IMR-90 (cell line): ENCODE measurements at places on chromosomes 3 and 15. TPM values are rescaled to one million over a fixed set of nuclear protein-coding genes. Genes with fewer than 3 reads are reported as not detected.

DNA sequence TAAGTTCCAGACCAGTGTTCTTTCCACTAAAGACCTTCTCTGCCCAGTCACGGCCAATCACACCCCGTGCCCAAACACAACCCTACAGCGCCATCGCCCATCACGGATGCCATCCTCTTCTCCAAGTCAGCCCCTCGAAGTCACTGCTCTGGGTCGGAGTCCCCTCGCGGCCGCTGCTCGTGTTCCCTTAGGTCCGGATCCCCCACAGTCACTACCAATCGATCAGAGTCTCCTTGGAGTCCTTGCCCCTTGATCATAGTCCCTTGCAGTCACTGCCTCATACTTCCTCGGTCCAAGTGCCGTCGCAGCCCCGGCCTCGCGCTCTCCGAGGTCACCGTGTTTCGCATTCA, 461 bp downstream of the PCYT1A start:
- H3K36me3 ChIP-seq, result no peaks in the 10 kb centered on the region
- peak overlapping the region; percentile 86 for H3K27ac ChIP-seq
- DNase-seq, result no peak
- H3K4me3 ChIP-seq, result peak overlapping the region; percentile 92
- H3K27me3 ChIP-seq, result no peaks in the 10 kb centered on the region

DNA sequence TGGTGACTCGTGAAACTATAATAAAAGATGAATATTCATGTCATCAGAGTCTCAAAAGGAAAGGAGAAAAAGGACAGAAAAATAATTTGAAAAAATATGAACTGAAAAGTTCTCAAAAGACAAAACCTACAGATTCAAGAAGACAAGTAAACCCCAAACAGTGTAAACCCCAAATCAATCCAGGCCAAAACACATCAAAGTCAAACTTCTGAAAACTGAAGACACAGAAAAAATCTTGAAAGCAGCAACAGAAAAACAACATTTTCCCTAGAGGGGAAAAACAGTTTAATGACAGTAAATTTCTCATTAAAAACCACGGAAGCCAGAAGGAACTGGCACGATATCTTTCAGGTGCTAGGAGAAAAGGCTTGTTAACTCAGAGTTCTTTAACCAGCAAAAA, 143.8 kb downstream of the PEAK1 start:
- H3K36me3 ChIP-seq, result peaks cover 10% of the 10 kb centered on the region
- DNase-seq, result no peak
- no peaks in the 10 kb centered on the region for H3K4me1 ChIP-seq
- H3K27ac ChIP-seq, result no peak overlapping the region
- no peaks in the 10 kb centered on the region for H3K27me3 ChIP-seq
- H3K4me3 ChIP-seq, result no peak overlapping the region

- H3K36me3 ChIP-seq, result peaks cover 15% of the 10 kb centered on the region
- no peak overlapping the region for H3K27ac ChIP-seq
- no peaks in the 10 kb centered on the region; the same call in 1 of the 2 replicates for H3K4me1 ChIP-seq
- no peaks in the 10 kb centered on the region for H3K27me3 ChIP-seq
- no peak overlapping the region for H3K4me3 ChIP-seq
These were observed 36.4 kb downstream of the RIOX2 start for GRCh38 chr3:97935842-97936241.

- no peak for DNase-seq
- no peaks in the 10 kb centered on the region for H3K36me3 ChIP-seq
- no peak overlapping the region for H3K27ac ChIP-seq
- H3K27me3 ChIP-seq, result peaks cover 15% of the 10 kb centered on the region
- no peaks in the 10 kb centered on the region for H3K4me1 ChIP-seq
- H3K4me3 ChIP-seq, result no peak overlapping the region
These were observed 7.9 kb upstream of the GP9 start for GRCh38 chr3:129052675-129053074.

DNA sequence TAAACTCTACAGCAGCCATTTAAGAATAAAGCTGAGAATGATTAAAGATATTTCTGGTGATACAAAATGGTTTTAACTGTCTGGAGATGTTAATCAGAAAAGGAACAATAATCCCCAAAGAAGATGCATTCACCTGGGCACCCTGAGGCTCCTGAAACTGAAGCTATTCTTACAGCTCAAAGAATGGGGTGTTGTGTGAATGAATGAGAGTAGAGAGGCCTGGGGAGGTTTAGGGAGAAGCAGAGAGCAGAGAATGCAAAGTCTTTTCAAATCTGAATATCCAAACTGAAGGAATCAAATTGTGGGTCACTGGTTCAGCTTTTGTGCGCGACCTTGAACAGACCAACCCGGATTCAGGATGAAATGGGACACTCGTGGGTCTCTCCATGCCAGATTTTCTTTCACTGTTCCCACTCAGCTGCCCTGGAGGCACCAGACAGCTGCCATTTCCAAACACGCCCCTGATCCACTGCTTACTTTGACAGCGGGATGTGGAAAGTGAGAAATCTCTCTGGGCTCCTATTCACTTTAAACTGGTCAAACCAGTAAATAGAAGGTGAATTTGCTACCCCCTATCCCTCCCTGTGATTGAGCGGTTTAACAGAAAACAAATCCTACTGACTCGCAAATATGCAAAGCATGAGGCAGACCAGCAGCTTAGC, 485.5 kb upstream of the THBS1 start:
- no peak for DNase-seq
- no peaks in the 10 kb centered on the region for H3K36me3 ChIP-seq
- H3K4me1 ChIP-seq, result peaks cover 12% of the 10 kb centered on the region
- no peak overlapping the region for H3K4me3 ChIP-seq
- peak overlapping the region; percentile 57 for H3K27ac ChIP-seq

DNA sequence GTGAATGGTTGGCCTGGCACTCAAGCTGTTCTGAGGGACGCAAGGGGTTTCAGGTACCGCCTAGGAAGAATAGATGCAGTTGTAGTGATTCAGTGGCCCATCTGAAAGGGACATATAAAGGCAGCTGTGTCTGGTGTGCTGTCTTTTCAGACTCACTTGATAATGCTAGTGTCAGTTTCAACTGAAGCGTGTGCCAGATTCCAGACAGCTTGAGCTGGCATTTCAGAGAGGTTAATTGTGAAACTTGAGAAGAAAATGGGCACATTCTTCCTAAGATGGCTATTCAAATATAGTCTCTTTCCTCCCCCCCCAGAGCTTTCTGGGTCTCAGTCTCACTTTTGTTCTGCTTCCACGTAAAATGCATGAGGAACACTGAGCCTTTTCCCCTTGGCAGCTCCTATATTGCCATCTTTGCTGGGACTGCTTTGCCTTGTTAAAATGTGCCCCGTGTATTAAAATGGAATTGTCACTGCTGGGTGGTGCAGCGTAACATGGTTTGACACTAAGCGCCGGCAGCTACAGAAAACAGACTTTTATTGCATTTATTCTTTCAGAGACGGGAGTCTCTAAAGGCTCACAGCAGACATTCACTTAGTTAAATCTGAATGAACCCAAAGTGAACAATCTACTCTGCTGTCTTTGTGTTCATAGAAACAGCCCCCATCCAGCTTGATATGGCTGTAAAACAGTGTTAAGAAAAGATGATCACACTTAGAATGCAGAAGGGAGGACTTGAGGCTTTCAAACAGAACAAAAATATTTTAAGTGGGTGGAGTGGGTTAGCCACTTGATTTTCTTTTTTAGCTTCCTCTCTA, 478.7 kb downstream of the RBMS3 start:
- H3K4me3 ChIP-seq, result no peak overlapping the region
- H3K4me1 ChIP-seq, result peaks cover 21% of the 10 kb centered on the region
- H3K27ac ChIP-seq, result peak overlapping the region; percentile 65
- H3K36me3 ChIP-seq, result no peaks in the 10 kb centered on the region

DNA sequence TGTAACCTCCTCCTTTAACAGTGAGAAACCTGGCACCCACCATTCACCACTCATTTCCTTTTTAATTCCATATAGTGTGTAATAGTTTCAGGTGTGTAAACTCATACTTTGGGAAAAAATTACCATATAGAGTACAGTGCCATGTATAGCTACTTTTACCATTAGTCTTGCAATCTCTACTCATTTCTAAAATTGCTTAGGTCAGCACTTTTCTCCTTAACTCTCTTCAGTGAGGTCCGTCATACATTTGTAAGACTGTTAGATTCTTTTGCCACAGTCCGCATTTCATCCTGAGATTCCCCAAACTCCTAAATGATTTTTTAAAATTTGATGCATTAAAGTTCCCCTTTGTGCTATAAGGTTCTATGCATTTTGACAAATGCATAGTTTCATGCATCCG, 238.3 kb upstream of the ATP10A start:
- H3K27me3 ChIP-seq, result no peaks in the 10 kb centered on the region
- H3K36me3 ChIP-seq, result no peaks in the 10 kb centered on the region
- H3K4me1 ChIP-seq, result no peaks in the 10 kb centered on the region
- no peak for DNase-seq

GRCh38 chr3:30488070-30488756, 118.2 kb upstream of the TGFBR2 start:
- H3K4me1 ChIP-seq, result peaks cover 5% of the 10 kb centered on the region
- no peaks in the 10 kb centered on the region for H3K27me3 ChIP-seq
- H3K27ac ChIP-seq, result no peak overlapping the region
- no peak overlapping the region for H3K4me3 ChIP-seq
- no peak for DNase-seq
- no peaks in the 10 kb centered on the region for H3K36me3 ChIP-seq

GRCh38 chr15:37767841-37768455, 166.5 kb upstream of the TMCO5A start:
- H3K36me3 ChIP-seq, result no peaks in the 10 kb centered on the region
- DNase-seq, result peak; percentile 35
- H3K27ac ChIP-seq, result no peak overlapping the region
- H3K27me3 ChIP-seq, result no peaks in the 10 kb centered on the region

- H3K4me3 ChIP-seq, result no peak overlapping the region
- H3K27me3 ChIP-seq, result peaks cover 28% of the 10 kb centered on the region
- H3K36me3 ChIP-seq, result no peaks in the 10 kb centered on the region
- H3K27ac ChIP-seq, result peak overlapping the region; percentile 51
These were observed 98.0 kb upstream of the TLE3 start for GRCh38 chr15:70195587-70196305.

DNA sequence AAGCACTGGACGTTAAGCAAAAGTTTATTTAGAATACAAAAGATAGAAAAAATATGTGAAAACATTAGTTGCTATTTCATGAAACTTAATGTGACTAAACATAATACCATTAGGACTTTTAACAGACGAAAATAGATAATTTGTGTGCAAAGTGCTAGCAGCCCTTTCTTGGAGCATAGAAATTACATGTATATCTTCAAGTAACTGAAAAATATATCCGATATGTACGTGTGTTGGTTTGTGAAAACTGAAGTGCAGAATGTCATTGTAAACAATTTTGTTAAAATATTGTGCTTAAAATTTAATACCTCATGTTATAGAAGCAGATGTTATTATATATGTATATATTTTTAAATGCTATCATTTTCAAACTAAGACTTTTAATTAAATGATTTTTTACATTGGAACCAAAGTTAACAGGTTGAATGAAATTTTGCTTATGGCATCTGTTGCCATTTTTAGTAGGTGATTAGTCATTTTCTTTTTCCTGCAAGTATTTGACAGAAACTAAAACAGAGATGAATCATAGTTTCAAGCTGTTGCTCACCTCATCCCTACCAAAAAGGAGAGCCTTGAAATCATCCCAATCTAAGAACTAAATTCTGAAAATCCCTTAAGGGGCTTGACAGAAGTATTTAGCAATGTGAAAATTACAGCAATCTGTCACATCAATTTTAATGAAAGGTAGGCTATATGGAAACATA, 334.8 kb downstream of the NAALADL2 start:
- DNase-seq, result peak; percentile 60
- no peaks in the 10 kb centered on the region for H3K27me3 ChIP-seq
- no peak overlapping the region for H3K27ac ChIP-seq
- no peak overlapping the region for H3K4me3 ChIP-seq
- H3K4me1 ChIP-seq, result peaks cover 2% of the 10 kb centered on the region; the same call in 1 of the 2 replicates

DNA sequence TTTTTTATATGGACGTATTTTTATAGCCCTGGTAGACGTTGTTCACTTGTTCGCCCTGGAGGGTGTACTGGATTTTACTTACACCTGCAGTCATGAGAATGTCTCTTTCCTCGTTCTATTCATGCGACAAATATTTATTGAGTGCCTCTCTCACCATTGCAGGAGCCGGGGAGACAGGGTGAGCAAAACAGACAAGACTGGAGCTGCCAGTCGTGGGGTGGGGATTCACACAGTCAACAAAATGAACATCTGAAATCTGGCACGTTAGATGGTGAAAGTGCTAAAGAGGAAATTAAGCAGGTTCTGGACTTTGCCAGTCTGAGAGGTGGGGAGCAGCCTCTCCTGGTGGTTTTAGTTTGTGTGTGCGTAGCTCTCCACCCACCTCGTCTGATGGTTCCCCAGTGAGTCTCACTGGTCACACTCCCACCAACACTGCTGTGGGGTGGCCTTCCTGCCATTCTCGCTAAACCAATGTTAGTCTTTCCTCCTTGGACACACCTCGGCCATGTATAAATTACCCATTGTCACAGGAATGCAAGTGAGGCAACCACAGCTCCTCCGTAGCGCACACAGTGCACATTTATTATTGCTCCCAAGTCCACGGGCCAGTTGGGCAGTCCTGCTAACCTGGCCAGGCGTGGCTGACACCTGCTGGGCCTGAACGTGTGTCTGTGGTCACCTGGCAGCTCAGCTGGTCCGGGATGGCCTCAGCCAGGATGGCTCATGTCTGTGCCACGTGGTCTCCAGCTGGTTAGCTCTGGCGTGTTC, 31.5 kb downstream of the FBLN2 start:
- H3K4me1 ChIP-seq, result 0 out of 2 replicates have a peak, but pooled peaks cover 1% of the 10 kb centered on the region
- no peak overlapping the region for H3K4me3 ChIP-seq
- no peak for DNase-seq
- H3K27ac ChIP-seq, result no peak overlapping the region
- no peaks in the 10 kb centered on the region for H3K27me3 ChIP-seq

DNA sequence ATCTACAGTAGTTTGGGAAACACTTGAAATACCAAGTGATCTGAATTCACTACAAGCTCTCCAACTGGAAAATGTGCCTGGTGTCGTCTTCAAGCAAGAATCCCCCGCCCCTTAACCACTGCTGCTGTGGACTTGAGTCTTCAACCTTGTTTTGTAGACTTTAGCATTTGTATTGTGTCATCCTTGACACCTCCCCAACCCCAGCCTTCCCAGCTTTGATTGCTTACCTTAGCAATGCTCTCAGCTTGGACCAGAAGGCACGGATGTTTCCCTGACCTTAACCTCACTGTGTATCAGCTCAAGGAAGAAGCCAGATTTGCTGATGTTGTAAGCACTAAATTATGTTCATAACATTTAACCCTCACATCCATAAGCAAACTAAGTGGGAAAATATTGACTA, 146.4 kb downstream of the IGF1R start:
- H3K36me3 ChIP-seq, result no peaks in the 10 kb centered on the region
- peak; percentile 80 for DNase-seq
- H3K4me3 ChIP-seq, result no peak overlapping the region
- H3K4me1 ChIP-seq, result peaks cover 15% of the 10 kb centered on the region
- no peaks in the 10 kb centered on the region for H3K27me3 ChIP-seq

The XIRP1 gene
- total RNA-seq, result under 0.01 TPM in 2 replicates

The NBEAL2 gene
- total RNA-seq, result 2.2 TPM in 2 replicates

The AGBL1 gene
- not detected in 2 replicates for total RNA-seq

The COMMD2 gene
- 31.9 and 46.1 TPM in 2 replicates for total RNA-seq

The BCHE gene
- 1.6 and 1.9 TPM in 2 replicates for total RNA-seq

The STT3B gene
- total RNA-seq, result 86.4 and 143 TPM in 2 replicates

The ZNF860 gene
- 0.18 and 0.56 TPM in 2 replicates for total RNA-seq
